T1000 (cell line): ENCODE measurements at places on chromosomes 3 and 15.
A peak's percentile ranks its signal among the peaks of the same experiment; 100 is the strongest.

- no peak for DNase-seq
These were observed 2.1 kb downstream of the ISL2 start for GRCh38 chr15:76338486-76339304.

DNA sequence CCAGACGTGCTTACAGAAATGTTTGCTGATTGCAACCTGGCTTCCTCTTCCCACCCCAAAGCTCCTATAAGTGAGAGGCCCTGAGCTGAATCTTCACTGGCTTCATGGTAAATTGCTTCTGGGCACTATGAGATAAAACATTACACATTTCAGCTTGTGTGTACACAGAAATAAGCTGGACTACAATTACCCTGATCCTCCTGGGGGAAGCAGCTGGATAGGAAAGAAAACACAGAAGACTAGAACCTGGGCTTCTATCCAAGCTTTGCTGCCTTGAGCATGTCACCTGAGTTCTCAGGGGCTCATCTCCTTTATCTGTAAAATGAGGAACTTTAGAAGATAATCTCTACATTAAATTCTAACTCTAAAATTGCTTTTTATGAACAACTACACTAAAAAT, 40.3 kb downstream of the THBS1 start:
- DNase-seq = no peak

GRCh38 chr3:177131927-177132636, 65.2 kb downstream of the TBL1XR1 start:
- DNase-seq = no peak

- no peak for DNase-seq
These were observed 1.0 kb upstream of the PRTG start for GRCh38 chr15:55743729-55744655.

- DNase-seq = no peak
These were observed 23.3 kb downstream of the POPDC2 start for GRCh38 chr3:119636891-119637611.

DNA sequence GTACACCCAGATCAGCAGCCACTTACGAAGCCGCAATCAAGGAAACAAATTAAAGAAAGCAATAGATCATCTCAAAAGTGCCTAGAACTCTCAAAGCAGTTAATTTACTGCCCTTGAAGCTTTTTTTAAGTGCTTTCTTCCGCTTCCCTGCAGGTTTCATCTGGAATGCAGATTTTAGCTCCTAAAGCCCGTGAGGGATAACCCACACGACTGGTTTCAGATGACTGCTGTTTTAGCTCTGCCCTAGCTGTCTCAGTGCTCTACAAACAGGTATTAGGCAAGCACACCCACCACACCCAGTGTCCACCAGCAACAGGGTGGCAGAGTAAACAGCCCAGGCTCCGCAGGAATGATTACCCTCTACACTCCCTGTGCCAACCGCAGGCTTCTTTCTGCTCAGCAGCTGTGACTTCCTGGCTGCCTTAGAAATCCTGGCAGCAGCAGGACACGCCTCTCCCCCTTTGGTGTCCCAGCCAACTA, 126.0 kb downstream of the FMN1 start:
- no peak for DNase-seq

GRCh38 chr3:122816587-122816986, 21.7 kb downstream of the SLC49A4 start:
- DNase-seq = no peak

GRCh38 chr15:67685008-67685599, 140.2 kb upstream of the SKOR1 start:
- DNase-seq = no peak

DNA sequence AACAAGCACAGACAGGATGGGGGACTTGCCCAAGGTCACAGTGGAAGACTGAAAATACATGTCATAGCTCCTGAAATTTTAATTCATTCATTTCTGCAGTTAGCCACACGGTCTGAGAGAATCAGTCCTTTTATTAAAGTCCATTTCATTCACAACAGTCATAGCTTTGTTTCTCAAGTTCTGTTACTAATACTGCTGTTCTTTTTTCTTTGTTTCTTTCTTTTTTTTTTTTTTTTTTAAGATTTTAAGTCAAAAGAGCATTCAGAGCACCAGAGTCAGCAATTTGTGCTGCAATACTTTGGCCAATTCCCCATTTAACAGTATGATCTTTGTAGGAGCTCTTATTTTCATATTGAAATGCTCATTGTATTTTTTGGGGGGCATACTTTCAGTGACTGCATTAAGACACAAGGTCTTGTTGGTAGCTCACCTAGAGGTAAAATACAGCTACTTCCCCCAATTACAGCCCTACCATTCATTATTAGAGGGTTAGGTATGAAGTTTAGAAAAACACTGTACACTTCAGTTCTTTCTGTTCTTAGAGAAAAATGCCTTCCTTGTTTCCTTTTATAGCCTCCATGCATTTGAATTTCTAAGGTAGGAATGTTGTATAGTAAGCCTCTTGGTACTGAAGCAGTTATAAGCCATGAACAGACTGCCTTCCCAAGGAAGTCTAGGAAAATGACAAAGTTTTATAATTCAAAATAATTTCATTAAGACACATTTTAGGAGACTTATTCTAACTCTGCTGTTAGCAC, 9.6 kb downstream of the GALK2 start:
- DNase-seq = no peak

- DNase-seq = peak; percentile 40
These were observed 25.0 kb downstream of the LSM3 start for GRCh38 chr3:14203521-14204079.

DNA sequence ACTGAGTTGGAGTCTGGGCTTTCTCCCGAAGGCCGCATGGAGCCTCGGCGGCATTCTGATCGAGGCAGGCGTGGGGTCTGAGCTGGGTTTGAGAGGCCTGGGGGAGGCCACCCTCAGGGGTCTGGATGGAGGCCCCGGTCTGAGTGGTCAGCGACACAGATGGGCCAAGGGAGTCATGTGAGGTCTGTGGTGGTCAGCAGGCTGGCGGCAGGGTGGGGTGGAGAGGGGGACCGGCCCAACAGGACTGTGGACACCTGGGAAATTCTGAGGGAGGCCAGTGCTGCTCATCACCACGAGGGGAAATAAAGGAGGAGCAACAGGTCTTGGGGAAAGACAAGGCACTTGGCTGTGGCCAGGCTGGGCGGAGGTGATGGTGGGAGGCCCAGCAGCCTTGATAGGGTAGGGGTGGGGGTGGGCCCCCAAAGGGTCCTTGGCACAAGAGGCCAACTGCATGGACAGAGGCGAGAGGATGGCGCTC, 16.2 kb downstream of the CTSH start:
- no peak for DNase-seq

- no peak for DNase-seq
These were observed 6.0 kb downstream of the MINDY2 start for GRCh38 chr15:58777107-58777506.

GRCh38 chr3:153144071-153144470, 18.0 kb upstream of the RAP2B start:
- DNase-seq = no peak

- DNase-seq = no peak
These were observed 172.6 kb upstream of the WNT5A start for GRCh38 chr3:55659701-55660100.

GRCh38 chr3:14598143-14598569, 53.4 kb upstream of the CCDC174 start:
- DNase-seq = peak; percentile 17

DNA sequence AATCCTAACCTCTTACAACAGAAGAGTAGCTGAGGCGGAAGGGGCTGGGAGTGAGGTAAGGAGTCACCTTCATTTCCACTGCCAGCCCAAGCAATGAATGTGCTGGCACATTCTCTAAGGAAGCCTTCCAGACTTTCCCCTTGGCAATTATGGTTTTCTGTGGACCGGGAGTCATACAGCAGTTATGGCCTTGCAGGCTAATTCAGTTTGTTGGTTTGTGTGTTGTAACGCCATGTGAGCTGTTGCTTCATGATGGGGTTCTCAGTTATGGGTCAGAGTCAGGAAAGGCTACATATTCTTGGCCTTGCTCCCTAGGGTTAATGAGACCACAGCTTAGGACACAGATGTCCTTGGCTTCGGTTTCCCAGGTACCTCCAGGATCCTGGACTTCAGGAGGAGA, 137.0 kb downstream of the ADAMTS17 start:
- no peak for DNase-seq

DNA sequence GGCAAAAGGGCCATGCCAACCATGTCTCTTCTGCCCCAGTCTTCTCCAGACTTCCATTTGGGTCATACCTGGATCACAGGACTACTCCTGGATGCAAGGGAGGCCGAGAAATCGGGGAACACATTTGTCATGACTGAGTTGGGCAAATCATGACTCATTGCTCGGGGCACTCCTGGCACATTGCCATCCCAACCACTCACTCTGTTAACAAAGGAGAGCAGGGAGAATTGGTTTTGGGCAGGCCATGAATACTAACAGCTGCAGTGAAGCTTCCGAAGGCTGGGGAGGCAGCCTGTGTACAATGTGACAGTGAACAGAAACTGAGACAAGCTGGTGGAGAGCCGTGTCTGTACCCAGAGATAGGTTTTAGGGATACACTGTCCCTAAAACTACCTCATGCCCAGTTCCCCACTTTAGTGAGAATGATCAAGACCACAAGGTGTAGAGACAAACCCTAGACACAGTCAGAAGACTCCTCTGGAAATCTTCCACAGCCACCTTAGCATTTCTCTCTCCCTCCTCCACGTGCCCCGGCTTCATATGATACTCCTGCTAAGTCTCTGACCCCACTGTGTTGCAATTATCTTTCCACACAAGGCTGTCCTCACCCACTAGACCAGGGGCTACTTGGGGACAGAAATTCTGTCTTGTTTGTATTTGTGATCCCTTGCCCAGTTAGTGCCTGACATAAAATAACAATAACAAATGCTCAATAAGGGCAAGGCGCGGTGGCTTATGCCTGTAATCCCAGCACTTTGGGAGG, 10.5 kb upstream of the BUB1B start:
- DNase-seq = peak; percentile 80

- no peak for DNase-seq
These were observed 426.6 kb upstream of the ATP11B start for GRCh38 chr3:182366746-182367145.

- DNase-seq = no peak
These were observed 2.7 kb downstream of the ELL3 start for GRCh38 chr15:43774062-43774461.

DNA sequence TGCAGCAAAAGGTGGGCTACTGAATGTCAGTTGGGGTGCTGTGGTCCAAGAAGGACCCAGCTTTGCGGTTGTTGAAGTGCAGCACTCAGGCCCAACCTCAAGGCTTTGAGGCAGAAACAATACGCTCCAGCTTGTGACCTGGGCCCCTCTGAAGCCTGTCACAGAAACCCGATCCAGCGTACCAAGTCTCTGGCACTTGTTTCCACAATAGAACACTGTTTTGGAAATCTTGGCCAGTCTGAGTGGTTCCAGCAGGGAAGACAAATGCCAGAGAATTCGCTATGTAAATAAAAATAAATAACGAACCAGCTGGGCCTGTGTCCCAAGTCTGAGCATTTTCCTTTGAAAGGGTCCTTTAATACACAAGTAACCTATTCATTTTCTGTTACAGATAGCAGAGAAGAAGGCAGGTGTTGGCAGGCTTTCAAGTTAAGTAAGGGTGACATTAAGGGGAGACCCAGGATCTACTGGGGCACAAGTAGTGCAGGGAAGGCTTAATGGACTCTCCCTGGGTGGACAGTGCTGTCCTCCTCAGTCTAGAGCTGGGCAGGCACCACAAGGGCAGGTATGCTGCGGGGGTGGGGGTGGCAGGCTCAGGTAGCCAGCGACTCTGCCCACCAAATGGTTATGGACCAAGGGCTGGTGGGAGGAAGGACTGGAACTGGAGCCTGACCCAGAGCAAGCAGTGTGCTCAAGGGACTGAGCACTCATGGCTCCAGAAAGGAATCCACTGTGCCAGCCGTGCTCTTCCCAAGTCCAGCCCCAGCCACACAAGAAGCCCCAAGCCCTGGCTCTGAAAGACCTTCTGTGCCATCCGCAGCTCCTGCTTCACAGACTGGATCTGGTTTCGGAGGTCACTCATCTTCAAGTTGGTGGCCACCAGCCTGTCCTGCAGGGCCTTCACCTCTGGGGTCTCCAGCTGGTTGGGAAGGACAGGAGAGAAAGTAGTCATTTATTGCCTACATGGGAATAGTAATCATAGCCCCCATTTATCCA, 26.3 kb downstream of the CCDC13 start:
- no peak for DNase-seq

DNA sequence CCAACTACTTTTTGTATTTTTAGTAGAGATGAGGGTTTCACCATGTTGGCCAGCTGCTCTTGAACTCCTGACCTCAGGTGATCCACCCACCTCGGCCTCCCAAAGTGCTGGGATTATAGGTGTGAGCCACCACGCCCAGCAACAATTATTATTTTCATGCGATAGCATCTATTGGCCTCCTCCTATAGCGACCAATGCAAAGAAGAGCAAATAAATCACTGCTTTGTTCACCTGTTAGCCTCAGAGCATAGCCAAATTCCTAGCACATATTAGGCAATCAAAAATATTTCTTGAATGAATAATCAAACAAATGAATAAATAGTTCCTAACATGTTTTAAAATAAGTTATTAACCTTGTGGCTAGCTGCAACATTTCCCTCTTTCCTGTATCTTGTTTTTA, 36.8 kb upstream of the TNFSF10 start:
- no peak for DNase-seq

DNA sequence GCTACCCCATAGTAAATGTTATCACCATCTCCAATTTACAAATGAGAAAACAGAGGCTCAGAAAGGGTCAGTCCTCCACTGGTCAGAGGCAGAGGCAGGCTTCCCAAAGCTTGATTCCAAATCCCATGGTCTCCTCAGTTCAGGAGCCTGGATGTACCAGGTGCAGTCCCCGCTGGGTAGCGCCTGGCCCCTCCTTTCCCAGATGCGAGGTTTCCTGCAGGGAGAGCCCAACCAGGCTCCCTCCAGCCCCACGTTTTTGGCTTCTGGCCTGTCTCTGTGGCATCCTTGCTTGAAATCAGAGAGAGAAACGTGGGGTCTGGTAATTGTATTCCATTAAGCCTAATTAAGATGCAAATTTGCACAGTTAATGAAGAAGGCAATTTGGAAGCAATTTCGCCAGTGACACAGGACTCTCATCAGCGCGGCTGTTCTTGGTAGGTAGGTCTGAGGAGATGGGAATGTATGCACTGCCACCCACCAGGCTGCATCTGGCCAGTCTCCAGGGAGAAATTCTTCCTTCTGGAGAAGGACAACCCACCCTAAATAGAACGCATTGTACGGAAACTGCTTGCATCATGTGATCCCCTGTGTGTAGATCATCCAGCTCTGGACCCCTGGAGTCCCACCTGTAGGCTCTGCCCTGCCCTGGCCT, 50.5 kb downstream of the HRH1 start:
- DNase-seq = no peak

DNA sequence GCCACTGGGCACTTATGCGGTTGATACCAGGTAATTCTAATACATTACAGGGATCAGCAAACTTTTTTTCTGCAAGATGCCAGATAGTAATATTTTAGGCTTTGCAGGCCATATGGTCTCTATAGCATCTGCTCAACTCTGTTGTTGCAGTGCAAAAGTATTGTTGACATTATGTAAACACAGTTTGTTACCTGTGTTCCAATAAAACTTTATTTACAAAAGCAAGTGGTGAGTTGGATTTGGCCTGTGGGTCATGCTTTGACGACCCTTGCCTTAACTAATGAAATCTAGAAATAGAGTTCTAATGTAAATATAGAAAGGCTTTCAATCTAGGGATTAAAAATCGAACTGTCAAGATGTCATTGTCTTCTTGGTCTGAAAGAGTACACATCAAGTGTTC, 44.4 kb downstream of the PIK3CA start:
- DNase-seq = no peak
